ENCODE measurements at places on chromosomes 3 and 15.

GRCh38 chr3:23685541-23686258 is 120.1 kb upstream of the UBE2E1 start:
- no peak for DNase-seq

- DNase-seq = no peak
Measured at GRCh38 chr15:101481917-101482525, 7.5 kb downstream of the PCSK6 start.

DNA sequence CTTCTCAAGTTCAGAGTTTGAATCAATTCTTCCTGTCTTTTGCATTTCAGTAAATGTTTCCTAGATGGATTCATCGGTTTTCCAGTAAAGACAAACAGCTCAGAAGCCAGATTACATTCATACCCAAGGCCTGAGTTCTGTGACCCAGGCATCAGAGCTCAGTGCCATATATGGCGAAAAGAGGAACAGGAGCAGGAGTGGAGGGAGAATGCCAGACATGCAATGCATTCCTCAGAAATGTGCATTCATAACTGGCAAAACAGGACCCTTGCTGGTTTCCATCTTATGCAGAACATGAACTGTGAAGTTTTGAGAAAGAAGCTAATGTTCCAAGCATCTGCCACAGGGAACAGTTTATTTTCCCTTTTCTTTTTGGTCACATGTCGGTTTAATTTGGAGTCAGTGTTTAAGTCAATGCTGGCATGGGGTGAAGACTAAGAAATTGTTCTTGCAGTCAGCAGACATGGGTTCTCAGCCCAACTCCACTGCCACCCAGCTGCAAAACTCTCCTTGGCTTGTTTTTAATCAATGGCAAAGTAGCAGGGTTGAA is 116.5 kb downstream of the LPP start:
- DNase-seq = no peak

DNA sequence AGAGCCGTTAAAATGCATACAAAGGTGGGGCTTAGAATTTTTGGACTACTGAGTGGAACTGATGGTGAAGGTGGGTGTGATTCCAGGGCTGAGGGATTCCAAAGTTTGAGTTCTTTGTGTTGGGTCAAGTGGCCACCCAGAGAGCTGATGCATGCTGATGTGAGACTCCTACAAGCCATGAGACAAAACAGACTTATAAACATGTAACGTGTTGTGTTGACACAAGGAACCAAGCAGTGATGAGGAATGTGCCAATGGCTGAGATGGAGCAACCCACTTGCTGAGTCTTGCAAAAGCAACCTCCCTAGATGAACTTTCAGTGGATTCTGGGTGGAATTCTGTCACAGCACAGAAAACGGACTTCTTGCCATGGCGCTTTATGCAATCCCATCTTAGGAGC is 289.0 kb downstream of the TLE3 start:
- no peak for DNase-seq

- DNase-seq = no peak
Measured at GRCh38 chr3:17585394-17586325, 156.8 kb downstream of the TBC1D5 start.

DNA sequence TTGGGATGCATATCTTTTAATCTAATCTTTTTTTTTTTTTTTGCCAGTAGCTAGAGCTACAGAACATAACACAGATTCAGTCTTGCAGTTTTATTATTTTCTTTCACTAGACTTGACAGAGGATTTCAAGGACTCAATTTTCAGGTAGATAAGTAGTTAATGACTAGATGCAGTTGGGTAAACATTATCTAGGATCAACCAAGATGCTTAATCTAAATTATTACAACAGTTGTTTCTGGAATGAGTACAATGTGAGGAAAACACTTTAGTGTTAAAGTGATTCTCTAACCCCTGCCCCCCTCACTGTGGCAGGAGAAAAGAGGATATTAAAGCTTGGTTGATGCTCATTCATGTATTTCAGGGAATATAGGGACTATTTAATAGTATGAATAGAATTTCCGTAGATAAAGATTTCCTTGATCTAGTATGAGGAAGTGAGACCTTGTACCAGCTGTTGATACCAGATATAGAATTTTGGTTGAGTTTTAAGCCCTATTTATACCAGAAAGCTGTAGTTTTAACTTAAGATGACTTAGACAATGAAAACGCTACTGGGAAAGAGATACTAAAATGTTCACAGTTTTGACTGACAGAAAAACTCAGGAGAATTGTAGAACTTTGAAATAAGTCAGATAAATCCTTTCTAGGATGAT is 389.0 kb upstream of the C2CD4B start:
- no peak for DNase-seq

DNA sequence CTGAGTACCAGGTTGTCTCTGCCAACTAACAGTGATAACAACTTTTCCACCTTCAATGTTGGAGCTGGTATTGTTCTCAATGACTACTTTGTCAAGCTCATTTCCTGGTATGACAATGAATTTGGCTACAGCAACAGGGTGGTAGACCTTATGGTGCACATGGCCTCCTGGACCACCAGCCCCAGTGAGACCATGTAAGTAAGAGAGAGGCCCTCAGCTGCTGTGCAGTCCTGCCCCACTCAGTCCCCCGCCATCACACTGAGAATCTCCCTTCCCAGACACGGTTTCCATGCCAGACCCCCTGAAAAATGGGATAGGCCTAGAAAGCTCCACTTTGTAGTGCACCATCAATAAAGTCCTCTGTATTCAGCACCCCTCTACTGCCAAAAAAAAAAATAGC is 56.1 kb downstream of the PIK3CB start:
- DNase-seq = no peak

DNA sequence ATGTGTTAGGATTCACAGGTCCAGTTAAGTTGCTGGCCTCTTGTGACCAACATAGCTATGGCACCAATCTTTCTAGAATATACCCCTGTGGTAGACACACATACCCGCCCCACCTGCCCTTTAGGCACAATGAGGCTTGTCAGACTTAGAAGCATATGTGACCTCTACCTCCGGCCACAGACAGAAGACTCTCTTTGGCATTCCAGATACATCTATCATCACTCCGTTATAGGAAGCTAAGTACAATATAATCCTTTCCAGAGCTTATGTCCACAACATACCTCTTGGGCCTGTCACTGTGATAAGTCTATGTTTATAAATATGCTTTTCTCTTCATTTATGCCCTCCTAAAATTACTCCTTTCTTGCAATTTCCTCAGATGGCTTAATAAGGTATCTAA is 39.8 kb downstream of the CD47 start:
- DNase-seq = no peak

GRCh38 chr3:24373198-24373959 is 121.3 kb downstream of the THRB start:
- no peak for DNase-seq

- peak; percentile 25 for DNase-seq
Measured at GRCh38 chr3:71132995-71133730, 450.4 kb downstream of the FOXP1 start.

DNA sequence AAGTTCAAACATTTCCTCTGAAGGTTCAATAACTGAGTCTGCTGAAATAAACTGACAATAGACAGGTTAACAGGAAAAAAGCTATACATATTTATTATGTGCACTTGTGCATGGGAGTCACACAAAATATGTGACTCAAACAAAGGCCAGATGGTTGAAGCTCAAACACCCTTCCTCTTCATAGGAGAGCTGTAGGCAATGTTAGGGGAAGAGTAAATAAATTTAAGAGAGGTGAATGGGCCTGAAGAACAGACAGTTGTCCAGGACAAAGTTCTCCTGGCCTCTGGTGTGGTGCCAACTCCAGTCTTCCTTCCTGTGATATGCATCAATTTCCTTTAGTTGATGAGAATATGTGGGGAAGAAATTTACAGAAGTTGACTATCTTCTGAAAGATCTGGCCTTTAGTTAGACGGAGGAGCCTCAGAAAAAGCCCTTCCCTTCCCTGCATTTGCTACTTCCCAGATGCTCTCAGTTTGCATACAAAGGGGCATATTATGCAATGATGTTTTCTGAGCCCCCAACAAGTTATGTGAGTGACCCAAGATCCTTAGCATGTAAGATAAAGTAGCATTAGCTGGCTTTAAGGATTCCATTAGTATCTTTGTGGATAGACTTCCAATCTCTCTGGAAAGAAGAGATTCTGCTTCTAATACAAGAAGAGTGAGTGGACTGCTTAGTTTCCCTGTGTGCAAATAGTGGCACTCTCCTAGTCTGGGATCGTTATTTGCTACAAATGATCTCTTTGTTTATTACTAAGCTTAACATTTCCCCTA is 96.4 kb upstream of the IGSF10 start:
- DNase-seq = no peak

DNA sequence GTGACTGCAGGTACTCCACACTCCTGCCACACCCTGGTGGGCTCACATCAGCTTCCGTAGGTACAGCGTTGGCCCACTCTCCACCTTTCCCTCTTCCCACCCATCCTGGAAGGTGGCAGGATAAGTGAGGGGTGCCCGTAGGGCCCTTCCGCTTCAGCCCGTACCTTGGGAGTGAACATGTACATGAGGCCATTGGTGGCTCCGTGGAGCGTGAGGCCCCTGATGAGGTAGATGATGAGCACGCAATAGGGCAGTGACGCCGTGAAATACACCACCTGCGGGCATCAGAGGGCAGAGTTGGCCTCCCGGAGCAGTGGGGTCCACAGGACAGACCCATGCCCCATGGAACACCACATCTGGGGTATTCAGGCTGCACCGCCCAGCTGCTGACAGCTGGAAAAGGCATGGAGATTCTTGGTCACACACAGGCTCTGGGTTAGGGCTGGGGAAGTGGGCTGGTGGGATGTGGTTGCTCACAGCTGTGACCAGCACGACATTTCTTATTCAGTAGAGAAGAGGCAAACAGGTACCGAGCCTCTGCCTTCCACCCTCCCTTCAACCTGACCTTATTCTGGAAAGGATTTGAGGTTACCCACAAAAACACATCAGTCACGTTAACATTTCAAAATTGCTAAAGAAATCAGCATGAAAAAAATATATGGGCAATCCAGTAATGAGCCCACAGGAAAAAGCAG is 23.8 kb downstream of the SLC6A20 start:
- DNase-seq = no peak

GRCh38 chr3:120472121-120472844 is 21.5 kb upstream of the FSTL1 start:
- DNase-seq = no peak

- DNase-seq = no peak
Measured at GRCh38 chr3:52121464-52121805, 32.8 kb downstream of the POC1A start.

DNA sequence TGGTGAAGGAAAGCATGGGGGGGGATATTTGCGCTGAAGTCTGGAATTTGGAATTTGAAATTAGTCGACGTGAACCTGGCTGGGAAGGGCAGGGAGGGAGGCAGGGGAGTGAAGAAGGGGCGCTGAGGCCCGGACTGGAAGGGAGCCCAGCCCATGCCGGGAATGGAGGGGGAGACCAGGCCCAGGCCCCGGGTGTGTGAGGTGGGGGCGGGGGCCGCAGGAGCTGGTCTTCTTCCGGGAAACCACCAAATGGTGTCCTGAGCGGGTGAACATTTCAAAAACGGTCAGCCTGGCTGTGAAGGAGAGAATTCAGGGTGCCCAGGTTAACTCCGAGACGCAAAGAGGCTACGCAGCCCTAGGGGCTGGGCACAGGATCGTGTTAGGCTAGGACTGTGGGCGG is 497 bp upstream of the PRR20G start:
- DNase-seq = no peak
